ENCODE measurements at places on chromosomes 7 and 10. TPM values are rescaled to one million over a fixed set of nuclear protein-coding genes. Genes with fewer than 3 reads are reported as not detected.

CDK14 gene
- 3.0 TPM for total RNA-seq

CACNB2 gene
- total RNA-seq = not detected

COL13A1 gene
- 1.0 TPM for total RNA-seq

TUBB8 gene
- 0.08 TPM for total RNA-seq

- DNase-seq = no peak
These were observed 72.2 kb upstream of the EFCAB10 start for GRCh38 chr7:105653441-105654005.

DNA sequence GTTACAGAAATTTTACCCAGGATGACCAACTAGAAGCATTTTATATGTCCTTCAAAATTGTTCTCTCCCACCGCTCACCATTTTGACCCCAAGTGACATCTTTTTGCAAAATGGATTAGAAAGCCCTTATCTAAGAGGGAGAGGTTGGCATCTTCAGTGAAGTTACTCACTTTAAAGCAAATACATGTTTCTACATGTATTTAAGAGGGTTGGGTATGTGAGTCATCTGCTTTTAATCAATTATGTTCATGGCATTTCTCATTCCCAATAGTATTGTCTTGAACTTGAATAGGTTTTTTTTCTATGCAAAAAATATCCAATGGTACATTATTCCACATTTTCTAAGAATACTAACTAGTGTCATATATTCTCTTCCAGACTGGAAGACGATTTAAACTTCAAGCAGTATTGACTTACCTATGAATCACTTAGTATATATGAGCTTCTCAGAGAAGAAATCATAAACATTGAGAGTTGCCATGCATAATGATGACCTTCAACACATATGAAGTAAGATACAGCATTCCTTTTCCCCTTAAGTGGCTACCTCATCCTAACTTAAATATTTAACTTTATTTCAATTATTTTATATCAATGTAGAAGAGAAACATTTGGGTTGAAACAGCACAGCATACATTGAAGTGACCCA is 132.8 kb downstream of the POLR1F start:
- DNase-seq = no peak

GRCh38 chr7:34825221-34825620 is 167.2 kb downstream of the NPSR1 start:
- no peak for DNase-seq

DNA sequence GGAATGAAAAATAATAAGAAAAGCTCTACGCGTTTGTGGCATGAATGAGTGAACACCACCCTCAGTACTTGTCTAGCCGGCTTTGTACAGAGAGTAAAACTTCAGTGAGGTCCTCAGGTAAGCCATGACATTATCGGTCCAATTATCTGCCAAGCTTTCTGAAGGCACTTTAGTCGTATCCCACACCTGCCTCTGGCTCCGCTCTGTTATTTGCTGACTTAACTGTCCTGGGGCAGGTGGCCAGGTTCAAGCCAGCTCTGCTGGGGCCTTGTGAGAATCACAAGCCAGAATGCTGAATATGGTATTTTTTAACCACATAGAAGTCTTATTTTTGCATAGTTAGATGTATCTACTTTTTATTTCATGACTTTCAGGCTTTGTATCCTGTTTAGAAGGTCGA is 66.0 kb upstream of the FHIP2A start:
- no peak for DNase-seq

- no peak for DNase-seq
These were observed 78.1 kb upstream of the NEBL start for GRCh38 chr10:20975236-20975635.

DNA sequence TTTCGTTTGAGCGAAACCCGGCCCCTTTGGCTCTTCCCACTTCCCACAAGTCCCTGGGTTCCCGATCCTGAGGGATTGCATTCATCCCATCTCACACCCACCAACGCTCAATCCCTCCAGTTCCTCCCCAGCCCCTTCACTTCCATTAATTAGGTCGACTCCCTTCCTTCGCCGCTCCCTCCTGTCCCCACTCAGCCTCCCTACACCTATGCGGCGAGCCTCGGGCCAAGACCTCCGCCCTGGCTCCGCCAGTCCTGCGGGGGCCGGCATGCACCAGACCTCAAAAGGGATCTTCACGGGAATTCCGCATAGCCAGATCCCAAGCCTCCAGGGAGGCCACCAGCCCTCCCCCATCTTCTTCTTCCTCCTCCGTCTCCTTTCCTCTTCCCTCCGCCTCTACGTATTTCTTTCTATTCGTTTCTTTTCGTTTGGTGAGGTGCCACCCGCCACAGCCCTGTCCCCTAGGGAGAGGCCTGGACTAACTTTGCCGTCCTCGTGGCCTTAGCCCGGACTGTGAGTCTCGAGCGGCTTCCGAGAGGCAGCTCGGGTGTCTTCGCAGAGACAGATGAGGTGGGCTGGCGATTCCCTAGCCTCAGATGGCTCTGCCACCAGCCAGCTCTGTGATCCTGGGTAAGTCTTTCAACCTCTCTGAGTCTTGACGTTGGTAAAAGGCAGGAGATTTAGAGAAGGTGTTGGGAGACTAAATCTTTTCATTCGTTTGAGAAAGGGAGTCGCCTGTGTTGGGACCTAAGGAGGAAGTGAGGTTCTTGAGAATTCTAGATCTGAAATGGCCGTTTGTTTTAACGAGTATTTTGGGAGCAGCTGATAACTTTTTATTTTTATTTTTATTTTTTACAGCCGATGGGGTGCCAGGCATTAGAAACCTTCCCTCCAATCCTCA is 8.1 kb upstream of the LBX1 start:
- DNase-seq = no peak

DNA sequence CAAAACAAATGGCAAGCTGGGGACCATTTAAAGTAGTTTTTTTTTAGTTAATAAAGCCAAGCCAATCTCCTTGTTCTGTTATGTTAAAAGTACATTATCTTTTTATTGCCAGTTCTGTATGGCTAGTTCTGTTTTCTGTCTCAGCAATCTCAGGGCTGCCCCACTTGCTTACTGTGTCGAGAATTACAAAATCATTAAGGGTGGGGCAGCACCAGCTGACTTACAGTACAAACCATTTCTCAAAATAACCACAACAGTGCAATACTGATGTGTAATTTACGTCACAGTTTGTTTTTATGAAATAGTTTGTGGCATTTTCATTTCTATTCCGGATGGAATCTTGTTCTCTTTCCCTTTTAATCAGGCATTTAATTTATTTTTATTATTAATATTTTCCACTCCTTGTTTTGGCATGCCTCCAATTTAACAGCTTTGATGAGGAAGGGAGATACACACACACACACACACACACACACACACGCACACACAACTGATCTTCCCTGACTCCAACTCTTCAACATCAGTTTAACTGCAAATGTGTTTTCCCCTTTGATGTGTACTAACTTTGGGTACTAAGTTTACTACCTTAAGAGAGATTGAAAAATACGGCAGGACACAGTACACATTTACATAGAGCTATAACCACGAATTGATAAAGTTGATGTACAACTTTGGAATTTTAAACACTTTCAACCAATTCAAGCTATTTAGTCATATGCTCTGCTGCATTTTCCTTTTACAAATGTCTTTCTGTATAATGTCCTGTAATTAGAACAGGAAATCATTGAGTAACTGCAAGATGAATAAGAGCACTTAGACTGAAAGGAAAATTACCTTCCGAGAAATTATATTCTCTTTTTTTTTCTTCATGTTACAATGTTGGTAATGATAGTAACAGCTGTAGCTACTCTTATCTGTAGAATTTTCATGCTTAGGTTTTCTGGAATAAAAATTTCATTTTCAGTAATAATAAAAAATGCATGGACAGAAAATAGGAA is 91.5 kb downstream of the ARID5B start:
- no peak for DNase-seq

- no peak for DNase-seq
These were observed 47.2 kb upstream of the KLF6 start for GRCh38 chr10:3832022-3832786.

DNA sequence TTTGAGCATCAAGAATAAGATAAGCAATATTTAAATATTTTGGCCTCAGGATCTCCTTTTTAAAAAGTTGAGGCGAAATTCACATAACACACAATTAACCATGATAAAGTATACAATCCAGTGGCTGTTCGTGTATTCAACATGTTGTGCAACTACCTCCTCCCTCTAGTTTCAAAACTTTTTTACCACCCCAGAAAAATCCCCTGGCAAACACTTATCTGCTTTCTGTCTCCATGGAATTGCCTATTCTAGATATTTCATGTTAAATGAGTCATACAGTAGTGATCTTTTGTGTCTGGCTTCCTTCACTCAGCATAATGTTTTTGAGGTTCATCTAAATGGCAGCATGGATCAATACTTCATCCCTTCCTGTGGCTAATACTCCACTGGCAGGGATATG is 31.8 kb upstream of the IL15RA start:
- no peak for DNase-seq

GRCh38 chr7:13965077-13965476 is 24.4 kb downstream of the ETV1 start:
- DNase-seq = no peak

DNA sequence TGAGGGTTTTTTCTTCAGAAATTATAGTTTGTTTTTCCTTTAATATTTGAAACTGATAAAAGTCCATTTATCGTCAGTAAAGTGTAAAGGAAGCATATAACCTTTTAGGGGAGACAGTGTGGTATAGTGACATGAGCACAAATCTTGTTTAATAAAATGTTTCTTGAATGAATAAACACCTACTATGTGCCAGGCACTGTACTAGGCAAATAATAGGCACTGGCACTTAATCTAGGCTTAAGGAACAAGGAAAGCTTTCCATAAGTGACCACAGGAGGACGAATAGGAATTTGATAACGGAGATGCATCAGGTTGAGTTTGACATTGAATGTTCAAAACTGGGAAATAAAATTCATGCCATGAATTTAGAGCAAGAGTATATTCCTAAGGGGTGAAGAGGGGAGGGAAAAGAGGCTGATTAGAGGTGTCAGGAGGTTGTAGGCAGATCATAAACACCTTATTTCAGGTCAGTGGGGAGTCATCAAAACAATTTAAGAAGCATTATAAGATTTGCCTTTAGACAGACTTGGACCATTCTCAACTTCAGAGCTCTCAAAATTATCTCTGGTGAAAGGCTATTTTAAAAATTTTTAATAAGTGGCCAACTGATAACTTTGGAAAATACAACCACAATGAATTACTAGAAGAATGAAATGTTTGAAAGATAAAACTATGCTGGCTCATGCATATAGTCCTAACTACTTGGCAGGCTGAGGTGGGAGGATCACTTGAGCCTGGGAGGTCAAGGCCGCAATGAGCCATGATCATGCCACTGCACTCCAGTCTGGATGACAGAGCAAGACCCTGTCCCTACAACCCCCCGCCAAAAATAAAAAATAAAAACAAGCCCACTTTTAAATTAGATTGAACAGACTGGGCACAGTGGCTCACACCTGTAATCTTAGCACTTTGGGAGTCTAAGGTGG is 22.4 kb downstream of the RALA start:
- no peak for DNase-seq

DNA sequence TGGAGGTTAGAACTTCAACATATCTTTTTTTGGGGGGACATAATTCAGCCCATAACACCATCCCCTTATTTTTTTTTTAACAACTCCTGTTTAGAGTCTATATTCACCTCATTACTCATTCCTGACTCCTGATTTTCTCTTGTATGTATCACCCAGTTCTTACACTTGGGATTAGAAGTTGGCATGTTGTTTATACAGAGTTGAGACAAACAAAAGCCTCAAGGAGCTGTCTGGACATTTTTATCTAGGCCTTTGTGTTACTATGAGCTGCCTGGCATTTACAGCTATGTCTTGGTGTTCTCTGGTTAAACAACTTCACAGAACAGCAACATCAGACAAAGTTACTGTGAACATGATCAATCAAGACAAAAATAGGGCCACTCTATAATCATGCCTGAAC is 517.5 kb downstream of the KIF20B start:
- DNase-seq = no peak

DNA sequence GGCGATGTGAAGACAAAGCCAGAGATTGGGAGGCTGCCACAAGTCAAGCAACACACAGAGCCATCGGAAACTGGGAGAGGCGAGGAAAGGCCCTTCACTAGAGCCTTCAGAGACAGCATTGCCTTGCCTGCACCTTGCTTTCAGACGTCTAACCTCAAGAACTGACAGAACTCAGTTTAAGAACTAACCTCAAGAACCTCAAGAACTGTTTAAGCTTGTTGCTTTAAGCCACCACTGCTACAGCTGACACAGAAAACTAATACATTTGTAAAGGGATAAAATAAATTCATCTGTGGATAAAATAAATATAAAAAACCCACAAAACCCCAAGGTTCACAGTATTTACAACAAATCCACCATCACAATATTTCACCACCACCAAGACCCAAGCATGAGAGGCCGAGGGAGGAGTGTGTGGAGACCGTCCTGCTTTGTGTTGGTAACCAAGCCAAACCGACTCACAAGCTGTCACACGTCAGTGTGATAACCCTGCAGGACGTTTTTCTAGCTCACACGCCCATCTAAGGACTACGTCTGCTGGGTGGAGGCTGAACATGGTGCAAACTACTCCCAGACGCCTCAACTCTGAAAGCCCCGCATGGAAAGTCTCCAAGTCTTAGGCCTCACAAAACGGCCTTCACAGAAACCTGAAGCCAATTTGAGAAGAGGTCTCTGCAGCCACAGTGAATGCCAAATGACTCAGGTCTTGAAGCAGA is 116.8 kb downstream of the ABLIM1 start:
- DNase-seq = no peak

GRCh38 chr10:119653209-119653608 is 2.0 kb downstream of the BAG3 start:
- DNase-seq = no peak

DNA sequence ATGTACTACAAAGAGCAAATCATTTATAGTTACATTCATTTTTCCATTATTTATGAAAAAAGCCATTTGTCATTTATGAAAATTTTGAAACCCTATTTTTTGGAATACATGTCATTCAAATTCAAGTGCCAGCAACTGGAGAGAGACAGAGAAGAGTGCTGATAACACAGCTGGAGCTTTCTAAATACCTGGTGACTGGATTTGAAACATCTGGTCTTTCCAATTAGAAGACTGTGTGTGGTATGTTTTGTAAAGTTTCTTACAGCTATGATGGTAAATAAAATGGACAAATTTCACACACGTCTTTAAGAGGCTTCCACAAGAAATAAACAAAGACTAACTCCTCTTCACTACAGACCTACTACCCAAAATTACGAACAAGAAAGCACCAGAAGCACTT is 56.8 kb downstream of the CHCHD3 start:
- no peak for DNase-seq

DNA sequence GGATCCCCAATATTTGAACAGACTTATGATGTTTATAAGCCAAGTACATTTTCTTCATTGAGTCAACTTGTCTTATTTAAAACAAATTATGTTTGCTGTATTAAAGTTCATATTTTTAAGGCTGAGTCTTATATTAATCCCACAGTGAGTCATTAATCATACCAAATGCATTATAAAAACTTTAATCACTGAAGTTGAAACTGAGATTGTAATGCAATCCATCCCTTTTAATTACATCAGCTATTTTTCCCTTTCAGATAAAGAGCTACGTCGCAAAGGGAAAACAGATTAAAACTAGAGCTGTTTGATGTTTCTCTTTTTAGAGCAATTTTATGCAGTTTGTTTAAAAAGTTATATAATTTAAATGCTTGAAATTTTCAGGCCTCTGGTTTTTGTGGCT is 183.0 kb downstream of the ARID5B start:
- no peak for DNase-seq
